ENCODE measurements at places on chromosomes 2 and 18.
A peak's percentile ranks its signal among the peaks of the same experiment; 100 is the strongest.

- no peak for DNase-seq
Measured at GRCh38 chr2:197873293-197873701, 68.9 kb downstream of the PLCL1 start.

DNA sequence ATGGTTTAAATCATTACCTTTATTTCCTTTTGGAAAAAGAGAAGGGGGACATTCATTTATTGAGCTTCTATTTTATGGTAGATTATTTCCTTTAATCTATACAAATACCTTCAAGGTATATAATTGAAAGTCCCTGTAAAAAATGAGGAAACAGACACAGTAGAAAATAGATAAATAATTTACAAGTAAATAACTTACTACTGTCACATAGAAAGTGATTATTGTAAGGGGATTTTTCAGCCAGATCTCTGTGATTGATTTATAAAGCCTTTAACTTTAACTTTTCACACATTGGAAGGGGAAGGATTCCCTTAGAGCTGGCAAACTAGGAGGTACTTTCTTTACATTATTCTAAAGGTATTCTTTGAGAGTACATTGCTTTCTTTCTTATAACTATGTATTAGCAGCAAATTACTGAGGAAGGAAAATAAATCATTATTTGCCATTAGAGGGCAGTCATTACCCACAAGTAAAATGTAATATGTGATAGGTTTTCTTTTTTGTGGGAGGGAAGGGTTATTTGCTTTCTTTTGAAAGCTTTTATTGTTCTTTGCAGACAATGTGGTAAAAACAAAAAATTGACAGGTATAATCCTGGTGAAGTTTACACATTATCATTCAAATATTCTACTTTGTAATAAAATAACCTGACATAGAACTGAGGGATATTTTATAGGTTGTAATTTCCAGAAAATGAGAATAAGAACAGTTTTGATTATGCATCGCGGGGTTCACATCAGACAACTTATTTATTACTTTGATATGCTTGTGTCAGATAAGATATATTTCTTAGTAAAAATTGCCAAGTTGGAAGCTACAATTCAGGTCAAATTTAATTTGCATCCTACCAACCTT, 24.8 kb upstream of the RPE start:
- DNase-seq, result peak; percentile 11

DNA sequence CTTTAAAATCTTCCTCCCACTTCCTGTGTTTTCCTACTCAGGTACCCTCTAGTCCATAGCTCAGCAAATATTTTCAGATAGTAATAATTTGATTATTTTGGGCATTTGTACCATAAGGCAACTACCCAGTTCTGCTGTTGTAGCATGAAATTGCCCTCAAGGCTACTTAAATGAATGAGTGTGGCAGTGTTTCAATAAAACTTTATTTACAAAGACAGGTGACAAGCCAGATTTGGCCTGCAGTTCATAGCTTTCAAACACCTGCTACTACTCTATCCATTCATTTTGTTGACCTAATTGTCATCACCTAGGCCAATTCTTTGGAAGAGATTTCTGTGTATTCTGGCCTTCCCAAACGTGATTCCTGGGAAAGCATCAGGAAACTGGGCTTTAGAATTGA, 28.9 kb downstream of the NYAP2 start:
- no peak for DNase-seq

DNA sequence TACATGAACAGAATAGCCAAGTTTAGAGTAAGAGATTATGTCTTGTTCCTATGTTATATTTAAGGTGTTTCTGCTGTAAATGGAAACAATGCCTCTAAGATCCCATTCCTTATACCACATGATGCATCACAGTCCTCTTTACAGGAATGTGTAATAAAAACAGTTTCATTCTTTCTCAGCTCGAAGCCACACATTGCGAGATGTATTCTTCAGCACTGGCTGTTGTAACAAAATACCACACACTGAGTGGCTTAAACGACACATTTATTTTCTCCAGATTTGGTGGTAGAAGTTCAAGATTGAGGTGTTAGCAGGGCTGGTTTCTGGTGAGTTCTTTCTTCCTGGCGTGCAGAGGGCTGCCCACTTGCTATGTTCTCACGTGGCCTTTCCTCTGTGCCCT, 246.2 kb downstream of the SOCS6 start:
- no peak for DNase-seq

- DNase-seq, result no peak
Measured at GRCh38 chr2:182826064-182826463, 40.4 kb downstream of the FRZB start.

DNA sequence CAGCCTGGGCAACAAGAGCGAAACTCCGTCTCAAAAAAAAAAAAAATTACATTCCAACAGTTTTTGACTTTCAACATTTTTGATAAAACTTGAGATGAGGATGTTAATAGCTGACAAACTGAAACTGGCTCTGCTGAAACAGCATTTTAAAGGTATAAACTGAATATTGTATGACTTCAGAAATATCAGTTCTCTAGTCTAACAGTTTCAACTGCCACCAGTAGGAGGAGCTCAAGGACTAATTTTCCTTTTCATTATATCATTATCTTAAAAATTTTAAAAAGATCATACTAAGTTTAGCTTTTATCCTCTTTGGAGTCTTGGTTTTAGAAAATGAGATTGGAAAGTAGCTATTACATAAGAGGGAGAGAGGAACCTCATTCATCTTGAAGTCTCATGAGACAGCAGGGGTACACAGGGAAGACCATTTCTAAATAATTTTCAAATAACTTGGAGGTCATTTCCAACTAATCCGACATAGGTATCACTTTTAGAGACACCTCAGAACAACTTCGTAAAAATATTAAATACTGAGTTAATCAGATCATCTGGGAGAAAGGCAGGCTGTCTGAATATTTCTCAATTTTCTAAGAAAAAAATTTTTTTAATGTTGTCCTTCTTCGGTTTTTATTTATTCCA, 37.6 kb upstream of the MCM6 start:
- DNase-seq, result no peak

DNA sequence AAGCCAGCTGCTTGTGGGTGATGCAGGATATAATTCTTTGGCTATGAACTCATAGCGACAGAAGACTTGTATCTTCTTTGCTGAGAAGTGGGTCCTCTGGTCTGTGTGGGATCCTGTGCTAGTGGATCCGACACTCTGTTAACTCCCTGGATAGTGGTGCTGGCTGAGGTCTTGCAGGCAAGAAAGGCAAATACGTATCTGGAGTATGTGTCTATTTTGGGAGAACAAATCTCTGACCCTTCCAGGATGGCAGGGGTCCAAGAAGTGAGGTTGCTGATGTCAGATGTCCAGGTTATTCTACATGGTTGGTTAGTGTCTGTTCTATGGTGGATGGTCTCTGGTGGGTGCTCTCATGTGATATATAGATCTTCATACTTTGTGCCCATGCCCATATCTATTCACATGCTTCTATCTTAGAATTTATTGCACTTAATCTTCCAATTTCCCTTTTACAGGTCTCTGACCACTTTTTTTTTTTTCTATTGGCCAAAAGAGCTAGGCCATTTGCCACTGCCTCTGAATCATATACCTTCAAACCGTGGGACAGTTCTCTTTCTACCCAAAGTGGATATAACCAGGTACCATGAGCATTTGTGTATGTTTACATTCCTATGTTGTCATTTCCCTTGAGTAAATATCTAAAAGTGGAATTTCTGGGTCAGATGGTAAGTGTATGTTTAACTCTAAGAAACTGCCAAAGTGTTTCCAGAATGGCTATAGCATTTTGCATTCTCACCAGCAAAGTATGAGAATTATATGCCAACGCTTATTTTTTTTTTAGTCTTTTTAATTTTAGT, 45.1 kb upstream of the RBMS1 start:
- no peak for DNase-seq

- DNase-seq, result no peak
Measured at GRCh38 chr2:8086357-8086756, 595.5 kb upstream of the ID2 start.

- DNase-seq, result no peak
Measured at GRCh38 chr2:177782613-177783012, 290.0 kb downstream of the PDE11A start.

DNA sequence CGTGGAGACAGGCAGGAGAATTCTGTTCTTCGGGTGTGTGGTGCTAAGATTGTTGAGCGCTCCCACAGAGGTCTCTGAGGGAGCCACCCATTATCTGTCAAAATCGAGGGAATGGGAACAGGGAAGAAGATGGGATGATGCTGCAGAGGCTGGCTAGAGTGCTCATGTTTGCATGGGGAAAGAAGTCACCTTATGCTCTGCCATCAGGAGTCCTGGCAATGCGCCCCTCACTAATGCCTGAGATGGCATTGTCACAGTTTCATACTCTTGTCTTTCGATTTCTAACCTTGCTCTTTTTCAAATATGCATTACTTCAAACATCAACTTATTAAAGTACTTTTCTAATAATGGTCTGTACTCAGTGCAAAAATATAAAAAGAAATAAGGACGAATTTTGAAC, 463.3 kb upstream of the CELF4 start:
- DNase-seq, result no peak

GRCh38 chr2:66782780-66783361, 347.9 kb downstream of the MEIS1 start:
- DNase-seq, result no peak

DNA sequence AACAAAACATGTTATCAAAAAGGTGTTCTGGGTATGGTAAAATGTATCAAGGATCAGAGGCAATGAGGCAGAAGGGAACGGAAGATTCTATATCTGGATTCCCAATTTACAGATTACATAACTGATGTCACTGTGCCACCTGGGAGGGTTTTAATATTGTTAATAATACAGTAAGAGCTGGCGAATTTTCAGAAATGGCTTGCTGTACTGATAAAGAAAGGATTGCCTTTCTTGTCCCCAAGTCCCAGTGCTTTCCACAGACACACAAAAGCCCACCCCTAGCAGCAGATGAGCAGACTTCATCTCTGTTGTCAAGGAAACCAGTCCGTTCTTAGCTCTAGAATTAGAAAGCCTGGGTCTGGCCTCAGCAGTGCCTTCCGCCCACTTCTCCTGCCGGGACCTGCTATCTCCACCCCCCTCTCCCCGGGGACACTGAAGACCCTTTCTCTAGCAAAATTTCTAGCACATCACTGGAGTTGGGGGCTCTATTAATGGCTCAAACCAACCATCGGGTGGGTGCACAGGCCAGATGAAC, 34.3 kb downstream of the ADD2 start:
- no peak for DNase-seq

All from GM12891 (cell line).